ENCODE measurements at places on chromosomes 7 and 10.

- DNase-seq: no peak
Observed at GRCh38 chr10:88551246-88551645, 31.9 kb downstream of the RNLS start.

DNA sequence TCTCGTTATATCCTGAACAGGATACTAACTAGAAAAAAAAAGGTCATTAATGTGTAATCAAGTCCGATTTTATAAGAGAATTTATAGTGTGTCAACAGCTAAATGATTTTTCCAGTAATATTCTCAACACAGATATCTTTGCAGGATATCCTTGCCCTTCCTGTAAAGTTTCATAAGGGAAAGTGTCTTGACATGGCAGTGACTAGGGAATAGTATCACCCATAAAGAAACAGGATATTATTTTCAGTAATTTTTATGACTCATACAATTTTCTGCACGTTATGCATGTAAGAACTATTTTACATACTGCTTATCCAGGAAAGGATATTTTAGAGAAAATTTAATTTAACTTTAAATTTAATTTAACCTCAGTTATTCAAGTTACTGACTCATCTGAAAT, 19.5 kb upstream of the PNLIP start:
- no peak for DNase-seq

GRCh38 chr10:13238271-13239077, 4.3 kb upstream of the UCMA start:
- DNase-seq: no peak

GRCh38 chr10:129192344-129193128, 274.5 kb upstream of the MGMT start:
- DNase-seq: no peak

- DNase-seq: no peak
Observed at GRCh38 chr7:18803923-18804322, 308.4 kb downstream of the HDAC9 start.

DNA sequence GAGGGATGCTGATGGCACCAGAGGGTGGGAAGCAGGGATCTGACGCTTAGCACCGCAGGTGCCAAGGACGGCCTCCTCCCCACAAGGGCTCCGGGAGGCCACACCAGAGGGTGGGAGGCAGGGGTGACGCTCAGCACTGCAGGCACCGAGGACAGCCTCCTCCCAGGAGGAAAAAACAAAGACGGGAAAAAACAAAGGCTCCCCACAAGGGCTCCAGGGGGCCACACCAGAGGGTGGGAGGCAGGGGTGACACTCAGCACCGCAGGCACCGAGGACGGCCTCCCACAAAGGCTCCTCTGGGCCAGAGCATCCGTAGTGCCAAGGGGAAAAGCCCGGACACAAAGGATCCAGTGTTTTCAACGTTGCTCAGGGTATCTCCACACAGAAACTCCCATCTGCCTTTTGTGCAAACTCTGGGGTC, 25.6 kb downstream of the DIP2C start:
- no peak for DNase-seq

- peak; percentile 84 for DNase-seq
Observed at GRCh38 chr10:61779950-61780659, 117.4 kb downstream of the CABCOCO1 start.

- no peak for DNase-seq
Observed at GRCh38 chr10:1009071-1009494, 16.6 kb downstream of the IDI2 start.

- DNase-seq: peak; percentile 78
Observed at GRCh38 chr10:99917963-99918825, 91.6 kb downstream of the DNMBP start.

DNA sequence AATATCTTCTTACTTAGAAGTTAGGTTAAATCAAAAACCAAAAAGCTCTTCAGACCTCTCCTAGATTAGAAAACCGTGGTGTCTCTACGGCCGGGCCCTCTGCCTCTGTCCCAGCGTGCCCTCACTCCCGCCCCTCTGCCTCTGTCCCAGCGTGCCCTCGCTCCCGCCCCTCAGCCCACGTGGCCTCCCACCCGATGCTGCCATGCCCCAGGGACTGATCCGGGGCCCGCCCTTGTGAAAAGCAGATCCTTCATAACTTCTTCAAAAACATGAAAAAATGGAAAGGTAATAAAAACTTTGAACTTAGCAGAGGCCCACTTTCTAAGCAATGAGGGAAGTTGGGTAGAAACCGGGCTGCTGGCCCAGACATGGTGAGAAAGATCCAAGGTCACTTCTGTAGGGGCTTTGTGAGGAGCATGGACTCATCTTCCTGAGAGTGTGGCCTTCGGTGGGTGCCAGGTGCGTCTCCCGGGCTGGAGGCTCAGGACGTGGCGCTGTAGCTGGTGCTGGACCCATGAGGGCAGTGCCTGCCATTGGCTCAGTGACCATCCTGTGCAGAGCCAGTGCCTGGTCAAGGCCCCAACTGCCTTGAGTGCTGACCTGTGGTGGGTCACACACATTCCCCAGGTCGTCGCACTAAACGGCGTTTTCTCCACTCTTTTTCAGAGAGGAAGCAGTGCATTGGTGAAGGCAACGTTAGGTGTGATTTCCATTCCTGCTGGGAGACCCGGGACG, 4.9 kb upstream of the DPYSL4 start:
- DNase-seq: no peak

DNA sequence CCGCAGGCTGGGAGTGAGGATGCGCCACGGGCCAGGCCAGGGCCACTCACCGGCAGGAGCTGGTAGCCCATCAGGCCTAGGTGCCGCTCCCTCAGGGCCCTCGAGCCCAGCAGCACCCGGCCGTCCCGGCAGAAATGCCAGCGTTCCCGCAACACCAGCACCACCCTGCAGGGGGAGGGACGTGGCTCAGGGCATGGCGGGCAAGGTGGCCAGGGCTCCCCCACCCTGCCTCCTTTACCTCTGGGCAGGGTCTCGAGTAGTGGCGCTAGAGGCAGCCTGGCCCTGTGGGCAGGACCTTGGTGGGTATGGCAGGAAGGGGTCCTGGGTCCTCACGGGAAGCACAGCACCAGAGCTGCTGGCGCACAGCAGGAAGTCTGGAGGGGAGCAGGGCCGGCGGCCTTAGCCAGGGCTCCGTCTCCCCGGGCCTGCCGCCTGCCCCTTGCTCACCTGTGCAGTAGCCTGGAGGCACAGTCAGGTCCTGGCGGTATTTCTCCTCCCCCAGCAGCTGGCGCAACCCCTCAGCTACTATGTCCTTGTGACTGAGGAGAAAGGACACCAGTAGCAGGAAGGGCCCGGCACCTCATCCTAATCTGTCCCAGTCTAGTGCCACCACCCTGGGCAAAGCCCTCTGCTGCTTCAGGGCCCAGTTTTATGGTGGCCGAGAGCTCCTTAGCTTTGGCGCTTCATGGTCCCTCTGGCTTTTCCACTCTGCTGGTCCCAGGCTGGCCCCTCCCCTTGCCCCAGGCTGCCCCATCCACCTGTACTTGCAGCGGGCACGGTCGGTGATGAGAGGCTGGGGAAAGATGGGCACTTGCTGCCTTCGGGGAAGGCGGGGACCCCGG, 3.5 kb downstream of the FASTK start:
- DNase-seq: no peak

DNA sequence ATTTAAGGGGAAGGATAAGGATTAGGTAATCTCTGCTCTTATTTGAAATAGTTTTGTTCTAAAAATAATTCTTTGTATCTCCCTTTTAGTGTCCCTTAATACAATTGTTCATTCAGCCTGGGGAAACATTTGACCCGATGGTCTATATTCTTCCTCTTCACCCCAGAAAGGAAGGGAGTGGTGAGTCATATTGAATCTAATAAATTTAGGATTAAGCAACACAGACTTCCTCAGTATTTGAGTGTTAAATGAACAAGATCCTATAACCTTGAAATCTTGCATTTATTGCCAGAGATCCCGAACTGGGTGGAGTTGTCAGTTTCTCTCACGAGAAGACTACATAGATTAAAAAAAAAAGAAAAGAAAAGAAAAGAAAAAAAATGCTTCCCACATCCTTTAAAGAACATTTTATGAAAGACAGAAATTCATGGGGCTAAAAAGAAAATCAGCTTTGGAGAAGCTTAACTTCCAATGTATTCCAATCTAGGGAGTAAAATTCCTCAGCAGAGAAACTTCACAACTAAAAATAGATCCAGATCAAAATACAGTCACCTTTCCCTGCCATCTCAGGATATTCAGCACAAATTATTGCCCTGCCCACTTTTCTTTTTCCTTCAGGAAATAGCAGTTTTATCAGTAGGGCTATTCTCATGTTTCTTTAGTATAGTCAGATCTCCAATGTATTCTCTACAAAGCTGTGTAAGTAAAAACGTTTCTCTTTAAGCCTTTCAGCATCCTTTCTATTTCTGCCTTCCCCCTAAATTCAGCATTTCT, 82.2 kb downstream of the SEMA3D start:
- peak; percentile 42 for DNase-seq

DNA sequence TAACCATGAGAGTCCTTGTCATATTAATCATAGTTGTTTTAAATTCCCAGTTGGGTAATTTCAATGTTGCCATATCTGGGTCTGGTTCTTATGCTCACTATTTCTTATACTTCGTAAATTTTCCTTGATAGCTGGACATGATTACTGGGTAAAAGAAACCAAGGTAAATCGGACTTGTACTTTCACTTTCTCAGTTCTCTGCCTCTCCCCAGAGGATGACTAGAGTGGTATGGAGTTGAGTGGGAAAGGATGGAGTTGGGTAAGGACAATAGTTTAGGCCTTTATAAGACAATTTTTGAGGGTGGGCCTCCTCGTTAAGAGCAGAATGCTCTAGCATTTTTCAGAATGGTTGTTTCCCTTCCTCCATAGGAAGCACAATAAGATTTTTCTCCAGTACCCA, 106.1 kb downstream of the CRPPA start:
- no peak for DNase-seq

DNA sequence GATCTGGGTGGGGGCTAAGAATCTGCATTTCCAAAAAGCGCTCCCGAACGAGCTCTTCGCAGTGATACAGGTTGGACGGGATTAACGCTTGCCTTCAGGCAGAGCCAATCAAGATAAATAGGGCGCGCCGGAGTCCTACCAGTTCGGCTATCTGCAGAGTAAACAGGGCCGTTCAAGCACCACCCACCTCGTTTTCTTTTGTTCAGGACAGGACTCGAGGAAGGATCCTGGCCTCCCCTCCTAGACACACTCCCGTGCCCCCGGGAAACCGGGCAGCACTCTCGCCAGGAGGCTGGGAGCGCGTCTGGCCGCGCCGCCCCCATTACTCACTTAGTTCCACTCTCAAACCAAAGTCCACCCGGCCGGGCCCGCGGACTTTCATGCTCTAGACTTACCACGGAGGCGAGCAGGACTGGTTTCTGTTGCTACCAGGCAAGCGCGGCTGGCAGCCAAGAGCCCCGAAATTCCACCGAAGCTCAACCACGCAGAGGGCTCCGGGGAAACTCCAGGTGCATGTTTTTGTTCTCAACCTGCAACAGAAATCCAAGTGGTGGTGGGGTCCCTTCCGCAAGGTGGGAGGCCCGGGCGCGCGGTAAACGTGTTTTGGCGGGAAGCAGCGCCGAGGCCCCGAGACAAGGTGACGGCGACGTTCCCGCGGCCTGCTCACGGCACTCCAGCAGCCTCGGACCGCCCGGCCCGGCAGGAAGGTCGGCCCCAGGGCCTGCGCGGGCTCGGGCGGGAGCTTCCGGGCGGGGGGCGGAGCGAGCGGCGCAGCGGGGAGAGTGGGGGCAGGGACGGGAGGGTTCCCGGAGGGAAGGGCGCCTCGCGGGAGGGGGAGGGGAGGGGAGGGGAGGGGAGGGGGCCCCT, 12.7 kb downstream of the HNRNPF start:
- DNase-seq: peak; percentile 74

GRCh38 chr10:30606313-30606712, 23.2 kb downstream of the LYZL2 start:
- DNase-seq: no peak

GRCh38 chr10:72079356-72079755, 9.0 kb downstream of the SPOCK2 start:
- DNase-seq: no peak

DNA sequence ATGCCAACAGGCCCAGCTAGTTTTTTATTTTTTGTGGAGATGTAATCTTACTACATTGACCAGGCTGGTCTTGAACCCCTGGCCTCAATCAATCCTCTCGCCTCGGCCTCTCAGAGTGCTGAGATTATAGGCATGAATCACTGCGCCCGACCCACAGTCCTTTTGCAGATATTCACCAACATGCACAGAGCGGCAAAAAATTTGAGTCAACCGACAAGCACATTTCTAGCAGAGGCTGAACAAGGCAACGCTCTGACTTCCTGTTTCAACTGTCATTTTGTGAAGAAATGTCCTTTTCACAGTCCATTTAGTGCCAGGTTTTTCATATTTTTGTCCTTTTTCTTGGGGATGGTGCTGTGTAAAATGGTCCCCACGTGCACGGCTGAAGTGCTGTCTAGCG, 71.1 kb upstream of the KAT6B start:
- DNase-seq: no peak

- no peak for DNase-seq
Observed at GRCh38 chr7:119228482-119228881, 1004.0 kb downstream of the ANKRD7 start.

GRCh38 chr7:158819571-158820203, 9.6 kb downstream of the ESYT2 start:
- DNase-seq: peak; percentile 83

- no peak for DNase-seq
Observed at GRCh38 chr10:46237815-46238510, 48.8 kb upstream of the ANTXRL start.

- no peak for DNase-seq
Observed at GRCh38 chr10:15858861-15859281, 1.4 kb downstream of the MINDY3 start.

GRCh38 chr7:8184221-8184620, 77.7 kb downstream of the ICA1 start:
- no peak for DNase-seq

DNA sequence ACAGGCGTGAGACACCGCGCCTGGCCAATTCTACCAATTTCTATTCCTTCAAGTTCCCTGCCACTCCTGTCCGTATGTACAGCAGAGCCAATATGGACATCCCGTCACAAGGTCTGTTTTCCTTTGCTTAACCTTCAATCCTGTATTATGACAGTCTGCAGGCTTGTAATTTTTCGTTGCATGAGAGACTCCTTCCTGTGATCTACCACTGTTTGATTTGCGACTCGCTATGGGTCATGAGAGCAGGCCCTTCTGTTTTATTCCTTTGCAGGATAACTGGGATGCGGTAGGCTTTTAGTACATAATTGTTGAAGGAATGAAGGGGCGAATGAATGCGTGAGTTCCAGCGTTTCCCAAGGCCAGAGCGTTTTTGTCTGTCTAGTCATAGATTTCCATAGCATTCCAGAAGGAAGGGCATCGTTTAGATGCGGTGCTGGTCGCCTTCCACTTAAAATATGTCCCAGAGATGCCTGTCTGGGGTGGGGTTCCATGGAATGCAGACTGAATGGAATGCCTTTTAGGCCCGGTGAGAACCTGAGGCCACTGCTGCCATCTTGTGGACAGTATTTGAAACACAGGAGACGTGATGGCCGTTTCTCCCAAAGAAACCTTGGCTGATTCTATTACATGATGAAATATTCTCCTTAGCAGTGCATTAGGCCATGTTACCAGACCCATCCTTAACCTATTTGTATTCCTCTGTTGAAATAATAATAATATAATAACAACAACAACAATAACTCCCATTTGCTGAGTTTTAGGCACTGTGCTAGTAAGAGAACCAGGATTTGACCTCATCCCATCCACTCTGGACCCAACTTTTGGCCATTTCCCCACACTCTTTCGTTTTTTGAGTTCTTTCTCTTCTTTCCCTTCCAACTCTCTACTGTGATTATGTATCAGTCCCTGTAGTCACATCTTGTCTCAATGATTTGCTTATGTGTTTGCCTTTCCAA, 193.2 kb downstream of the MYOF start:
- peak; percentile 80 for DNase-seq

Data from fibroblast of villous mesenchyme (primary cell).